ENCODE measurements at places on chromosomes 1 and 21. TPM values are rescaled to one million over a fixed set of nuclear protein-coding genes. Genes with fewer than 3 reads are reported as not detected.

Gene MTMR11
- 6.1 TPM for total RNA-seq

Gene NBPF4
- total RNA-seq: 0.60 TPM

Gene NCMAP
- not detected for total RNA-seq

DNA sequence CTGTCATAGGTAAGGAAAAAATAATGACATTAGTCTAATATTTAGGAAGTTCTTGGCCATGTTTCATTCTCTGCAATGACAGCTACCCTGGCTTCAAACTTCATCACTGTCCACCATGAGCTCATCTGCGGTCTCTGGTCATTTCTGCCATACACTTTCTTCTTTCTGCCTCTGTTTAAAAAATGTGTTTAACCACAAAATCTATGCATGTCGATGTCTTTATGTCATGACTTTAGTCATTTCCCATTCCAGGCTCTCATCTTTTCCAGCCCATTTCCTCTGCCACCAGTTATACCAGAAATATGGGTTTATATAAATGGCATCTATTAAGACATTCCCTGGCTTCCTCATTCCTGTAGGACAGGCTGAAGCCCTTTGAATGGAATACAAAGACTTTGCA, 68.5 kb upstream of the DUSP10 start:
- DNase-seq: peak; percentile 82

DNA sequence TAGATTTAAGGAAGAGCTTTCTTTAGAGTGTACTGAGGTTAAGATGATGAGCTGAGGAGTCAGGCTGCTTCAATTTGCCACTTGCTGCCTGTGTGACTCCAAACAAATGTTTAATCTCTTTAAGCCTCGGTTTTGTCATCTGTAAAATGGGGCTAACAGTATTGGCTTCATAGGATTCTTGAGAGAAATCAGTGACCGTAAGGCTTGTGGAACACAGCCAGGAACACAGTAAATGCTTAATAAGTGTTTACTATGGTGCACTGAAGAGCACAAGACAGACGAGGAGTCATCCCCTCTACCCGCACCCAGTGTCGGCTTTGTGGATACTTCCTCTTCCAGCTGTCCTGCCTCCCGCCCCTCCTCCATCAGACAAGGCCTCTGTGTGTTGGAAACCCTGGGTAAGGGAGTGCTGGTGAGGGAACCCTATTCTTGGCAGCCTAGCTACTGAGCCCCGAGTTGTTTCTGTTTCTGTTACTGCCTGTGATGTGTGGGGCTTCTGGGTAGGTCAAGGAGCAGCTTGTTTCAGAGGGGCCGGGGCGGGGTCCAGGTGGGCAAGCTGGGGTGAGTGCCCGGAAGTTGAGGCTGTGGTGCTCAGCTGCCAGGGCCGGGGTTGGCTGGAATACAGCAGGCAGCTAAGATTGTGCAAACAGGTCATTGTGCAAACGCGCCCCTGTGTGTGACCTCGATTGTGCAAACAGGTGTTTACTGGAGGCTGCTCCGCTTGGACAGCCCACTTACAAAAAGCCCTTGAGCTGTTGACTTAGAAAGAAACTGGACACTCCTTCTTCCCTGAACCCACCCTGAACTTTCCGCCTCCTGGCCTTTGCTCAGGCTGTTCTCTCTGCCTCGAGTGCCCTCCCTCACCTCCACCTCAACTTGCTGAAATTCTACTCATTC, 4.0 kb upstream of the CSF3R start:
- no peak for DNase-seq

Gene KRTAP19-1
- not detected for total RNA-seq

DNA sequence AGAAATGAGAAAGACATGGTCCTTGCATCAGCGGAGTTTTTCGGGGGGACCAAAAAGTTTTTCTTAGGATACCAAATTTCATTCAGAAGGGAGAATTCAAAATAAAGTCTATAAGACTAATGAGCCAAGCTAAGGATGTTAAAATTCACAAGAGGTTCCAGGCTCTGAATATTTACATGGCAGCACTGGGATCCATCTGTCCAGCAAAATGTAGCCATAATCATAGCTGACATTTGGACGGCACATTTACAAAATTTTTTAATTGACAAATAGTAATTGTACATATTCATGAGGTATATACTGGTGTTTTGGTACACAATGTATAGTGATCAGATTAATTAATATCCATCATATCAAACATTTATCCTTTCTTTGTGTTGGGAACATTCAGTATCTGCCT, 107.9 kb downstream of the ZNF648 start:
- DNase-seq: no peak

Gene HRNR
- total RNA-seq: under 0.01 TPM

GRCh38 chr1:110185181-110185580, 24.9 kb upstream of the KCNC4 start:
- DNase-seq: no peak

DNA sequence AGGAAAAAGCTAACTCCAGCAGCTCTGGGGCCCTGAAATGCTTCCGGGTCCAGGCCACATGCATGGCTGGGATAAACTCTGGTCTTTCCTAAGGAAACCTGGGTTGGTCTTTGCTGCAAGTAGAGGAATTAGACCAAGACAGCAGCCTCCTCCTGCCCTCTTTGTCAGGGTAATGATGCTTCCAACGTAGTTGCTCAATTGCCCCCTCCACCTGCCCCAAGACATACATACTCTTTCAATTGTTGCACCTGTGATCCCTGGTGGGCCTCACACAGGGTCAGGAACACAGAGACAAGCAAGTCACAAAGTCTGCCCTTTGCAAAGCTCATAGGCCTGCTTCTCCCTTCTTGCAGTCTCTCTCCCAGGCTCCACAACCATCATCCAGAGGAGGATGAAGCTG, 41.9 kb upstream of the GRIK3 start:
- DNase-seq: no peak

GRCh38 chr1:22778862-22779520, 68.4 kb downstream of the EPHB2 start:
- DNase-seq: no peak

DNA sequence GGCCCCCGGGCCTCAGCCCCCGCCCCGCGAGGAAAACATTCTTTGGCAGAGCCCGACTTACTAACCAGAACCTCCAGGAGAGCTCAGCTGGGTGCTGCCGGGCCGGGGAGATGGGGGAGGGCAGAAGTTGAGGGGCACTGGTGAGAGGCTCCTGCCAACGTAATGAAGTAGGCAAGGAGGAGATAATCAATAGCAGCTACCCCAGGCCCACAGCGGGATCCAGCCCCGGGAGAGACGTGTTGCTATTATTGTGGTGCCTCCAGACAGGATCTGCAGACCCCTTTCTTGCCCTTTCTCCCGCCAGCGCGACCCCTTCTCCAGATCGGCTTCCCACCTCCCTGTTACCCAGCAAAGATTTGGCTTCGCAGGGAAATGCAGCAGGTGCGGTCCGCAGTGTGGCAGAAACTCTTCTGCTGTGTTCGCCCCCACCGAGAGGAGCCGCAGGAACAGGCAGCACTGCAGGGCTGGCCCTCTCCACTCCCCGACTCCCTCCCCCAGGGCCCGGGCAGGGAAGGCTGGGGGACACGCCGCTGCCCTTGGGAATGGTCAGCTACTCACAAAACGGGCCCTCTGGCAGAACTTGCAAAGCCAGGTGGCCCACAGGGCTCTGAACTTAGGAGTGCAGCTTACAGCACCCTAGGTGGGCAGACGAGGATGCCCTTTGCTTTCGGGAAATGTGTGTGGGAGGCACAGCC, 1.5 kb upstream of the KCNA2 start:
- DNase-seq: no peak

Gene AMPD1
- not detected for total RNA-seq

DNA sequence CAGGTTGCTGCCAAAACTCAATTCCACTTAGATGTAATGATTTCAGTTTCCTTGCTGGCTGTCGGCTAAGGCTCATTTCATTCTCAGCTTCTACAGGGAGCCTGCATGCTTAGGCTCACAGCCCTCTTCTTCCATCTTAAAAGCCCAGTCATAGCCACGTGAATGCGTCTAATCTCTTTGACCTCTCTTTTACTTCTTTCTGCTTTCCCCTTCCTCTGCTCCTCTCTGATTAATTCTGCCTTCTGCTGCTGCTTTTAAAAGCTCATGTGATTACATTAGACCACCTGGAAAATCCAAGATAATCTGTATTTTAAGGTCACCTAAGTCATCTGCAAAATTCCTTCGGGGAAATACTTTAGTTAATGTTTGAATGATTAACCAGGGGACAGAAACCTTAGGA, 812.8 kb upstream of the BRINP3 start:
- no peak for DNase-seq
